Panc1 (cell line): ENCODE measurements at places on chromosomes 4 and X. TPM values are rescaled to one million over a fixed set of nuclear protein-coding genes. Genes with fewer than 3 reads are reported as not detected.

Gene NUDT11
- total RNA-seq, result 11.9 TPM

Gene IL3RA
- 0.28 TPM for total RNA-seq

Gene DYNLT3
- total RNA-seq, result 17.4 TPM

Gene CLNK
- not detected for total RNA-seq

DNA sequence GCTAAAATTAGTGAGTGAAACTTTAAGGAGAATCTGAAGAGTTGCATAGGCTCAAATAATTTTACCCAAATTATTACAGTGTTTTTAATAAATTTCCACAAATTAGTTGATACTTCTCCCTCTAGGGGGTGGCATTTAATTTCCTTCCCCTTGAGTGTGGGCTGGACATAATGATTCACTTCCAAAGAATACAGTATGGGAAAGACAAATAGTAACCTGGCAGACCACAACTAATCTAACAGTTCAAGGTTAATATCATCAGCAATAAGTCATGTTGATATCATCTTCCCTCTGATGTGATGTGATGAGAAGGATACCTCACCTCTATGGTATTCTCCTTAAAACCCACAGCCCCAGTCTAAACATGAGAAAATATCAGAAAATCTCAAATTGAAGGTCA lies 15.5 kb downstream of the PFKFB1 start:
- DNase-seq, result no peak

GRCh38 chr4:189050643-189051042 lies 890.0 kb upstream of the FRG1 start:
- no peak for DNase-seq

DNA sequence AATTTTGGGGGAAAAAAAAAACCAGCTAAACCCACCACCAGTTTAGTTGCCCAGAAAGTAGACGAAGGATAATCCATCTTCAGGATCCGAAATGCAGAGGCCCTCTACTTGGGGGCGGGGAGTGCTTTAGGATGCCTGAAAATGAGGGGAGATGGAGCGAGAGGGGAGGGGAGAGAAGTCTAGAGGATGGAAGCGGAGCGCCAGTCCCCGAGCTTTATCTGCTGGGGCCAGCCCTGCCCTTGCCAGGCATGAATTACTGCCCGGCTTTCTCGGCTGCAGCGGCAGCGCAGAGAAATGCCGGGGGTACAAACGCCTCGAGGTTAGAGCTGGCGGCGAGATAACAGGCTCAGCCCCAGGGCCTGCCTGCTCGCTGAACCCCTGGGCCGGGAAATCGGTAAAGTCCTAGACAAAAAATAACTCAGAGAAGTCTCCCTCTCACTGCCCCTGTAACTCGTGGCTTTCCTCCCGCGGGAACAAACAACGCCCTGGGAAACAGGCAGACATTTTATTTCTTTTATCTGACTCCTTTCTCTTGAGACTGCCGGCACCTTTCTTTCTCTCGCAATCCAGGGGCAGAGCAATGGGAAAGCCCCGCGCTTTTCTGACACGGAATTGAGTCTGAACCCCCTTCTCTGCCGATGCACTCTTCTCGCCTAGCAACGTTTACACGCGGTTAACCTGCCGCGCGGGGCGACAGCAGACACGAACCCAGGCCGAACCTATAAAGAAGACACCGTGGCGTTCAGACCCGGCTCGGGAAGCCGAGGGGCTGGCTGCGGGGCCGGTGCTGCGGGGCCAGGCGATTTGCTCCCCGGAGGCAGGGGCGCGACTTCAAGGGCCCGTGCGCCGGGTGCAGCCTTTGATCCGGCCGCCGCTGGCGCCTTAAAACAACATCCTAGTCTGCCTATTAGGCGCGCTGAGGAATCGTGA lies 3.1 kb upstream of the MSX1 start:
- no peak for DNase-seq

DNA sequence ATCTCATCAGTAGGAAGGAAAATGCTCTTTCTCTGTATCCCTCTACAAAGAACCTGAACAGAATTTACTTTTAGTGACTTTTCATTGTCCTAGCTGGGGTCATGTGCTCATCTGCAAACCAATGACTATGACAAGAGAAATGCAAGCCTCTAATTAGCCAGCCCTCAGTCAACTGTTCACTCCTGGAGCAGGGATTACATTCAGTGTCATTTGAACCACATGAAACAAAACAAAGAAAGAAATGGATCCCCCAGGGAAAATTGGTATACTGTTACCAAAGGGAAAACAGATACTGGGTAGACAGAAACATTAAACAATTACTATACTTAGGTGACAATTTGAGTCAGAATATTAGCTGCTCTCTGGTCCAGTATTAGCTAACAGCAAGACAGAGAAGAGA lies 173.6 kb downstream of the RCHY1 start:
- no peak for DNase-seq

DNA sequence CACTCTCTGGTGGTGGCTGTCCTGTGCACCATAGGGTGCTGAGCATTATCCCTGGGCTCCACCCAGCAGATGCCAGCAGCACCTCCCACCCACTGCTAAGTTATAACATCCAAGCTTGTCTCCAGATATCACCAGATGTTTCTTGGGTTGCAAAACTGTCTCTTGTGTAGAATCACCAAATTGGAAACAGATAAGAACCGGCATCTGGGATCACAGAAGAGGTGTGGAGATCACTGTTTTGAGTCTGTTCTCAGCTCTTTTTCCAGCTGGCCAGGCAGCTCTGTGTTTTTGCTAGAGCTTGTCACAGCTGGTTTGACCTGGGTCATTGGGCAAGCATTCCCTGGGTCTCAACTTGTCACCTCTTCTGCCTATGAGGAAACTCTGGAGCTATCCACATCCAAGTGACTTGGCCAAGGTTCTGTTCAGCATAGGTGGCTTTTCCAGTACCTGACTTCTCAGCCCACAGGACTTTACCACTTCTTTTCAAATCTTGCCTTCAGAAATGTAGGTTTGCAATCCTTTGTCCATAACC lies 15.3 kb upstream of the PUDP start:
- no peak for DNase-seq

DNA sequence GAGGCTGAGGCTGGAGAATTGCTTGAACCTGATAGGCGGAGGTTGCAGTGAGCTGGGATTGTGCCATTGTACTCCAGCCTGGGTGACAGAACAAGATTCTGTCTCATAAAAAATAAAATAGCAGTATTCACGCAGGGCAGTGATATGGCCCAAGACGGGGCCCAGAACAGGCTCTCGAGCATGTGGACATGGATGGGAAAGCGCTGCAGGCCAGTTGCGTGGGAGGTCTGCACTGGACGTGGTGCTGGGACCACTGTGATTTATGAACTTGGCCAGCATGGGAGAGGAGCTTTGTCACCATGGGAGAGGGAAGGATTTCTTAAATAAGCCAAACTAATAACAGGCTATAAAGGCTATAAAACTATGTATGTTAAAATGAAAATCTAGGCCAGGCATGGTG lies 51.6 kb downstream of the NSD2 start:
- no peak for DNase-seq
